ENCODE measurements at places on chromosomes 12 and 14.

GRCh38 chr12:114919479-114919878 lies 235.5 kb upstream of the TBX3 start:
- DNase-seq = no peak

- DNase-seq = no peak
Measured at GRCh38 chr12:11795192-11795912, 145.9 kb downstream of the ETV6 start.

DNA sequence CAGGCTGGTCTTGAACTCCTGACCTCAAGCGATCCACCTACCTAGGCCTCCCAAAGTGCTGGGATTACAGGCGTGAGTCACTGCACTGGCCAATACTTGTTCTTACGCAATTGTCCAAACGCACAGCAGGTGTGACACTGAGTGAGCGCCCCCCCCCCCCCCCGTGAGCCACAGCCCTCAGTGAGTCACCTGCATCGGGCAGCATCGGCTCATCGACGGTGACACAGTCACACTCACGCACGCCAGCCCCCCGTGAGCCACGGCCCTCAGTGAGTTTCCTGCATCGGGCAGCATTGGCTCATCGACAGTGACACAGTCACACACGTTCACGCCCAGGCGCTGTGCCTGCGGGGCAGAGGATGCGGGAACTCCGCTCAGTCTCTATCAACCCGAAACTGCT lies 42.5 kb downstream of the GALNT9 start:
- DNase-seq = peak; percentile 2

- DNase-seq = no peak
Measured at GRCh38 chr14:73662487-73662943, 17.7 kb downstream of the DNAL1 start.

- no peak for DNase-seq
Measured at GRCh38 chr12:97151481-97151880, 244.4 kb downstream of the NEDD1 start.

- DNase-seq = no peak
Measured at GRCh38 chr14:101253948-101254347, 307.3 kb upstream of the DIO3 start.

GRCh38 chr14:43410631-43411030 lies 1096.5 kb downstream of the FSCB start:
- DNase-seq = no peak

DNA sequence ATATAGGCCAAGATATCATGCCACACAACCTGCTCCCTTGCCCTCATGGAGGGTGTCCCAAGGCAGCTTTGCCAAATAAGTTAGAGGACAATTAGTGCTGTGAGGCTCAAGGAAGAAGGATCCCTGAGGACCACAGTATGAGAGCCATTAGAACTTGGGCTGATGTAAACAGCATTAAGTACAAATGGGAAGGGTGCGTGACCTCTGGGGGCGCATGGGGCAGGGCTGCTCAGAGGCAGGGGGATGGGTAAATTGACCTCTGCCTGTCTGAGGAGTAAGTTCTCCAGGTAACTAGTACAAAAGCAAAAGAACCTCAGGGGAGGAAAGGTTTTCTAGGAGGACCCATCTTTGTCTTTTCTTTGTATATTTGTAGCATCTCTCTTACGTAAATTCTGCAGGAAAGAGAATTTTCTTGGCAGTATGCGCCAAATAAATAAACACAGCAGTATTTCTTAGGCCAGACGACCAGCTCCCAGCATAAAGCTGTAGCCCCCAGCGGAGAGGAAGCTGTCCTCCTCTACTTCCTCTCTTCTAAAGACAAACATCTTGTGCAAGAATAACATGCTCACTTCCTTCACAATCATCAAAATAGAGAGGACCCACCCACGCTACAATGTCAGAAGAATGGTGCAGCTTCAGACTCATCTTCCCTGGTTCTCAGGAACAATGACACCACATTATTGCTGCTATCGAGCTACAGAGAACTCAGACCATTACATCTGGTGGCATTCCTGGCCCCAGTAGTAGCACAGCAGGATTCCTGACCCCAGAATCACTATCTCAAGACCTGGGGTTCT lies 16.4 kb upstream of the VWF start:
- no peak for DNase-seq

- no peak for DNase-seq
Measured at GRCh38 chr12:76135456-76135855, 51.0 kb upstream of the NAP1L1 start.

DNA sequence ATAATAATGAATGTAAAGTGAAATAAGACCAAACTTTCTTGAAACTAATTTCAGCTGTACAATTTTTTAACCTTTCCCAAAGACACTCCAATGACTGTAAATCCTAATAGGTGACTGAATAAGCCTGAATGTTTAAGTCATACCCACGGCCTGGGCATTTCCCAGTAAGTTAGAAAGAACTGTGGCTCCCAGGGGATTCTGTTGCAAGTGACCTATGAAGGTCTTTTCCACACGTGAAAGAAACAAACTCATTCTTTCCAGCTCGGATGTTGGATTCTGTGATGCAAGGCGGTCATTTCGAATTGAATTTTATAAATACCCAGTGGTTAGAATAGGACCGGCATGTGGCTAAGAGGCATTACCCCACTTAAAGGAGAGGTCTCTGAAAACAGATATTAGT lies 1134.4 kb downstream of the GALC start:
- no peak for DNase-seq

- DNase-seq = no peak
Measured at GRCh38 chr14:74846968-74847665, 28.8 kb downstream of the PROX2 start.

DNA sequence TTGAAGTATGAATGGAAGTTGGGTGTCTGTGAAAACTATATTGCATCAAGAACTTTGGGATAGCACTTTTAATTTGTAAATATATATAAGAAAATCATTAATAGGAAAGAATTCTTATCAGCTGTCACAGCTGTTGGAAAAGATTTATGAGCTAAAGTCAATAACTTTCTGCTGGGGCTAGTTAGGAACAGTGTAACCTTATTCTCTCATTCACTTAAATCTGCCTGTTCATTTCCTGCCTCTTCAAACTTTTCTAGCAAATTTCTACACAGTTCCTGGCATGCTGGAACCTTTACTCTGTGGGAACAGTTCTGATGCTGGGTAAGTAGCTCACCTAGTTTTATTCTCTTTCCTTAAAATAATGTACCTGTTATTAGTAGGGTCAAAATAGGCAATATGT lies 109.9 kb downstream of the SCN8A start:
- no peak for DNase-seq

DNA sequence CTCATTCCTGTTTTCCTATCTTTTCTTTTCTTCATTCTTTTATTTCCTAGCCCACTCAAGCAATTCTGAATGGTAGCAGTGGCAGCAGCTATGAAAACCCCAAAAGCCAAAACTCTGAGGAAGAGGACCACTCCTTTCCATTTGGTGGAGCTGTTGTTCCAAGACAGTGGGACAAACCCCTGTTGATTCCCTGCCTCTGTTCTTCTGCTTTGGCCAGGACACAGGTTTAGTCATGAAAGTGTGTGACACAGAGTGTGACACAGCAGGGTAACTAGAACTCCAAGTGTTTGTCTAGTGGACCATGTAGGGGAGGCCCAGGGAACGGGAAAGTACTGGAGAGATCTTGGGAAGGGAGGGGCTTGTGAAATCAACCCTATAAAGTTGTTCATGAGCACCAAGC lies 71.1 kb downstream of the PTCSC3 start:
- no peak for DNase-seq

GRCh38 chr14:74952697-74953484 lies 2.5 kb downstream of the PGF start:
- no peak for DNase-seq

Measured in Right ventricle myocardium superior (tissue), 1 donor.